ENCODE measurements at places on chromosomes 6 and 20.
A peak's percentile ranks its signal among the peaks of the same experiment; 100 is the strongest.

GRCh38 chr6:111597291-111598086 lies 8.2 kb downstream of the TRAF3IP2 start:
- DNase-seq = no peak

DNA sequence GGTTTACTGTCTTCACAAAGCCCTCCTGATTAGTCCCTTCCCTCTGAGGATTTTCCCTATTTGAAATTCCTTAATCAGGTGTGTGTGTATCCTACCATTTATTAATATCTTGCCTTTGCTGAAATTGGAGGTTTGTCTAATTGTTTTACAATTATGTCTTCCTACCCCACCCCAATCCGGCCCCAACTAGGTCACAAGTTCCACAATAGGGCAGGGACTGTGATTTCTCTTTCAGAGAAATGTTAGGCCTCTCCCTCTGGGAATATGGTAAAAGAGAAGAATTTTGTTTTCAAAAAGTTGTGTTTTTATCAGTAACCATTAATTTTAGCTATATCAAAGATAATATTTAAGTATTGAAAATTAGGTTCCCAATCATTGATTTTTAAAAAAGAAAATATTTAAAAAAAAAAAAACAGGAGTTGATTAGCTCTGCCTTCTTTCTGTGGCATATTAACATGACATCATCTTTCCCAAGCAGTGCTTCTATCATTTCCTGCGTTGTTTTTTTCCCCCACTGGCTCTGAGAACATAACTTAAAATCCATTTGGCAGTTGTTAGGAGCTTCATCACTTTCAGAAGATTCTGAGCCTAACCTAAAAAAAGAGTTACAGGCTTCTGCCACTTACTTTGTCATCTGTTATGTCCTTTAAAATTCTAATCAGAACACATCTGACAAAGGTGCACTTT lies 36.1 kb downstream of the BLOC1S5 start:
- no peak for DNase-seq

- no peak for DNase-seq
Observed at GRCh38 chr6:96162711-96163120, 146.9 kb downstream of the FUT9 start.

- DNase-seq = no peak
Observed at GRCh38 chr20:10509376-10509775, 74.3 kb downstream of the SLX4IP start.

- DNase-seq = no peak
Observed at GRCh38 chr20:50699688-50700087, 8.3 kb upstream of the RIPOR3 start.

DNA sequence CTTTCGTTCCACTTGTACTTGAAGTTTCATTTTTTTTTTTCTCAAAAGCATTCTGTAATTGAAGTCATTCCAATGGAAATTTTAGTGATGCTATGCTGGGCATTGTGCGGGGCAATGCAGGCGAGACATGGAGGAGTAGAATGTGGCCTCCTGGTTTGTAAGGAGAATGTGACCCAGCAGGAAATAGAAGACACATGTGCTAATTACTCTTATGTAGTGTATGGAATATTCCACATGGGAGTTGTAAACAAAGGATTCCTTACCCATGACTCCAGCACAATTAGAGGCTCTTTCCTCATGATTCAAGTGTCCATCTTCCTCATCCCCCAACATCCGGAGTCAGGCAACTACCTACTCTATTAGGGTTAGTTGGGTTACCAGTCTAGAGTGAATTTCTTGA lies 14.9 kb upstream of the RFPL4B start:
- no peak for DNase-seq

GRCh38 chr6:47839645-47840044 lies 57.8 kb downstream of the OPN5 start:
- DNase-seq = no peak

GRCh38 chr20:59566631-59567524 lies 37.5 kb upstream of the PHACTR3 start:
- DNase-seq = no peak

GRCh38 chr6:114304304-114304887 lies 38.4 kb downstream of the HS3ST5 start:
- DNase-seq = peak; percentile 3

All from HCT116 (cell line).